ENCODE measurements at places on chromosomes 6 and 20. TPM values are rescaled to one million over a fixed set of nuclear protein-coding genes. Genes with fewer than 3 reads are reported as not detected.

DNA sequence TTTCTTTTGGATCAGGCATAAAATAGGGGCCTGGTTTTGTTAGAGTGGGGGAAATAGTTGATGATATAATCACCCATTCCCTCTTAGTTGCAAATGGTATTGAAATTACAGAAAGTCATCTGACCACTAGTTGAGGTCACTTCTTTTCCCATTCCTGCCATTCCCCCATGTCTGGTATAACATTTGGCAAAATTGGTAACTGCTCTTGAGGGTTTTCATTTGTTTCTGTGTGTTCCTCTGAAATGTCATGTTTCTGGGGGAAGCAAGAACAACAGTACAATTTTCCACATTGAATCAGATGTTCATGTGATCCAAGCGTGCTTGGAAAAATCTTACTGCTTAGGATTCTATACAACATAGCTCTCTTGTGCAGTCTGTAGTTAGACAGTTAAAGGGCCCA, 7.3 kb downstream of the AIG1 start:
- DNase-seq: no peak
- no peak overlapping the region for H3K4me3 ChIP-seq
- H3K36me3 ChIP-seq: no peaks in the 10 kb centered on the region
- no peak overlapping the region for H3K27ac ChIP-seq
- no peaks in the 10 kb centered on the region for H3K27me3 ChIP-seq

GRCh38 chr20:4896971-4897497, 104.3 kb downstream of the SLC23A2 start:
- no peaks in the 10 kb centered on the region for H3K27me3 ChIP-seq
- DNase-seq: no peak
- no peaks in the 10 kb centered on the region for H3K36me3 ChIP-seq

GRCh38 chr6:154751011-154751800, 18.0 kb downstream of the SCAF8 start:
- no peak overlapping the region for H3K27ac ChIP-seq
- H3K27me3 ChIP-seq: no peaks in the 10 kb centered on the region
- H3K36me3 ChIP-seq: no peaks in the 10 kb centered on the region
- no peak for DNase-seq
- H3K4me3 ChIP-seq: no peak overlapping the region
- peaks cover 48% of the 10 kb centered on the region for H3K4me1 ChIP-seq

DNA sequence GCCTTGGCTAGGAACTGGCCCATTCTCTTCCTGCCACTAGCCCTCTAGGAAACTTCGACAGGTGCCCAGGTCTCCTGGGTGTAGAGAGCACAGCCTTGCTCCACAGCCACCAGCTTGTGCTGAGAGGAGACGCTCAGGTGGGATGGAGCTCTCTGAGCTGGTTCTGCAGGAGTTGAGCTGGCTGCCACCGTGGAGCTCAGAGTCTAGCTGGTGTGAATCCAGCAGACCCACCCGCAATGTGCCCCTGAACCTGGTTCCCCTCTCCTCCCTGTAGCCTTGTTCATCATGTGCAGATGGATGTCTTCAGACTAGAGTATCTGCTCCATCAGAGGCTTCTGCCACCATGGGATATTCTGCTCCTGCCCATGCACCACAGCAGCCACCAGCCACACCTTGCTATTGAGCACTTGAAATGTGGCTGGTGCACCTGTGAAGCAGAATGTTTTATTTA, 222.5 kb downstream of the SYNDIG1 start:
- H3K4me1 ChIP-seq: no peaks in the 10 kb centered on the region
- no peak overlapping the region for H3K27ac ChIP-seq
- DNase-seq: no peak
- no peaks in the 10 kb centered on the region for H3K36me3 ChIP-seq

DNA sequence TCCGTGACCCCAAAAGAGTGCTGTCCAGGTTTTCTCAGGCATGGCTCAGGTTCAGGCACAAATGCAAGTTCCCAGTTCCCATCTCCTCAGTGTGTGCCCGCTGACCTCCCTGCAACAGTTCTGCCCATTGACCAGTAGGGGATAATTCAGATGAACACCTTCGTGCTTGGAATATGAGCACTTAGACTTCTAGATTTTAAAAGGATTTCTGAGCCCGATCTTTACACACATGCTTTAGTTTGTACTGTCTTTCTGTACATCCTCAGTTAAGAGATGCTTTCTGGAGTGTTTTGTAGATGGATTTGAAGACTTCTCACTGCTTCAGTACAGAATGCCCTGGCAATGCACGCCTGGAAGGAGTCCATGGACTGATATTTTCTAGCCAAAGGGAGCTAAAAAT, 239.6 kb upstream of the PLCB4 start:
- H3K27ac ChIP-seq: no peak overlapping the region
- no peak overlapping the region for H3K4me3 ChIP-seq
- H3K27me3 ChIP-seq: no peaks in the 10 kb centered on the region

DNA sequence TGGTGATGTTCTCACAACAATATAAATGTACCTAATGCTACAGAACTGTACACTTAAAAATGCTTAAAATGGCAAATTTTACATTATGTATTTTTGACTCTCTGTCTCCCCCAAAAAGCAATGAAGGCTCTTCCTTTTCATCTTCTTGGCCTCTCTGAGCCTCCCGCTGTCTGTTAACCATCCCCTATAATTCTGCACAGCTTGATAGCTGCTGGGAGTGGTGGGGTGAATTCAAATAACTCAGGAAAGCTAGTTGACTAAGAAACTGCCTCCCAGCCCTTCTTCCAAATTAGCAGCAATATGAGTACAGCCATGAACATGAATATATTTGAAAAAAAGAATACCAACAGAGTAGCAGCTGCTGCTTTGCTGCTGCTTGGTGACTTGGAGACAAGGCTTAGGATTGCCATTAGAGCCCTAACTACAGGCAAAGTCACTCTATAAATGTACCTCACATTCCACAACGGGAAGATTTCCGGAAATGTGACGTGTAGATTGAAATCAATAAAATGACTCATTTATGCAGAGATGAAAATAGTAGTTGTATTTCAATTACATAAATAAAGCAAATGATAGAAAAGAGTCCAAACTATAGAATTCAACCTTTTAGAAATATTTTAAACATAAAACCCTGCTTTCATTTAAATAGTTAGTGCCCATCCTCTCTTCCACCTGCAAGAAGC, 200.1 kb upstream of the HEY2 start:
- H3K36me3 ChIP-seq: no peaks in the 10 kb centered on the region
- no peak overlapping the region for H3K4me3 ChIP-seq
- no peak for DNase-seq
- no peaks in the 10 kb centered on the region for H3K4me1 ChIP-seq
- H3K27ac ChIP-seq: no peak overlapping the region

DNA sequence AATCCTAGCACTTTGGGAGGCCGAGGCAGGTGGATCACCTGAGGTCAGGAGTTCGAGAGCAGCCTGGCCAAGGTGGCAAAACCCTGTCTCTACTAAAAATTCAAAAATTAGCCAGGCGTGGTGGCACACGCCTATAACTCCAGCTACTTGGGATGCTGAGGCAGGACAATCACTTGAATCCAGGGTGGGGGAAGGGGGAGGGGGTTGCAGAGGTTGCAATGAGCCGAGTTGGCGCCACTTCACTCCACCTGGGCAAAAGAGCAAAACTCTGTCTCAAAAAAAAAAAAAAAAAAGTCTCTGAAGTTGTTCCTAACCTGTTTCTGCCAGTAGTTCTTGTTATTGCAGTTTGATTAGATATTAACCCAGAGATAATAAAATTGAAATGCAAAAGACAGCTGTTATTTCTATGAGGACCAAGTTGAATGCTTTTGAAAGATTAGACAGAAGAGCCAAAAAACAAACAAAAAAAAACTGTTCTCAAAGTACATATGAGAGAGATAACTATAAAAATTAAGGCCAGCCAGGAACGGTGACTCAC, 22.6 kb downstream of the PIGU start:
- no peak for DNase-seq
- H3K4me3 ChIP-seq: no peak overlapping the region
- no peaks in the 10 kb centered on the region for H3K4me1 ChIP-seq
- H3K27me3 ChIP-seq: no peaks in the 10 kb centered on the region
- no peak overlapping the region for H3K27ac ChIP-seq

DNA sequence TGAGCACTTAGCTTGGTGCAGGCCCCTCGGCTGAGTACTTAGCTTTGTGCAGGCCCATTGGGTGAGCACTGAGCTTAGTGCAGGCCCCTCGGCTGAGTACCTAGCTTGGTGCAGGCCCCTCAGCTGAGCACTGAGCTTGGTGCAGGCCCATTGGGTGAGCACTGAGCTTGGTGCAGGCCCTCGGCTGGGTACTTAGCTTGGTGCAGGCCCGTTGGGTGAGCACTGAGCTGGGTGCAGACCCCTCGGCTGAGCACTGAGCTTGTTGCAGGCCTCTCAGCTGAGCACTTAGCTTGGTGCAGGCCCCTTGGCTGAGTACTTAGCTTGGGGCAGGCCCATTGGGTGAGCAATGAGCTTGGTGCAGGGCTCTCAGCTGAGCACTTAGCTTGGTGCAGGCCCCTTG, 387.1 kb downstream of the THBS2 start:
- DNase-seq: no peak
- no peak overlapping the region for H3K4me3 ChIP-seq
- no peak overlapping the region for H3K27ac ChIP-seq
- peaks cover 10% of the 10 kb centered on the region for H3K4me1 ChIP-seq
- H3K36me3 ChIP-seq: no peaks in the 10 kb centered on the region

DNA sequence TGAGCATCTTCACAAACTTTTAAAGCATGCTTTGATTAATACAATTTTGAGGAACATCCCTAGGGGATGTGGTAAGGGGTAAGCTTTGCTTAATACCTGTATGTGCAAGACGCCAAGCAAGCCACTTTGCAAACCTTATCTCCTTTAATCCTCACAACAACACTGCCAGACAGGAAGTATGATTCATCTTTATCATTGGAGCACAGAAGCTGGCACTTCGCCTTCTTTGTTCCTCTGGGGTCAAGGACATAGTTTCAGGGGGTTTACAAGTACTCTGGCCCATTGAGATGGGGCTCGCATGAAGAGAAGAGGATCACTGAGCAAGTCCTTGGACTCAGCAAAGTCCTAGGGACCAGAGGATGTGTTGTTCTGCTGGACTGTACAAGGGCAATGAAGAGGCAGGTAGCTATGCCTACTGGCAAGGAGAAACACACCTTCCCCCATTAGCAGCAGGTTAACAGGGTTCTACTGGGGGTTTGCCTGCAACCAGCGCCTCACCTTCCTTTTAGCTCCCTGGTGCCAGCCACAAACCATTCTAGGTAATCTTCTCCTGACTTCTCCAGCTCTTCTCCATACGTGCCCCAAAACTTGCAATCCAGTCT, 8.8 kb downstream of the TMEM244 start:
- H3K4me1 ChIP-seq: no peaks in the 10 kb centered on the region
- no peak overlapping the region for H3K4me3 ChIP-seq
- no peak for DNase-seq
- no peak overlapping the region for H3K27ac ChIP-seq

- H3K27me3 ChIP-seq: peaks cover 3% of the 10 kb centered on the region
- no peaks in the 10 kb centered on the region for H3K4me1 ChIP-seq
- DNase-seq: no peak
- H3K4me3 ChIP-seq: no peak overlapping the region
These were observed 350.9 kb downstream of the SMOC2 start for GRCh38 chr6:168791917-168792316.

DNA sequence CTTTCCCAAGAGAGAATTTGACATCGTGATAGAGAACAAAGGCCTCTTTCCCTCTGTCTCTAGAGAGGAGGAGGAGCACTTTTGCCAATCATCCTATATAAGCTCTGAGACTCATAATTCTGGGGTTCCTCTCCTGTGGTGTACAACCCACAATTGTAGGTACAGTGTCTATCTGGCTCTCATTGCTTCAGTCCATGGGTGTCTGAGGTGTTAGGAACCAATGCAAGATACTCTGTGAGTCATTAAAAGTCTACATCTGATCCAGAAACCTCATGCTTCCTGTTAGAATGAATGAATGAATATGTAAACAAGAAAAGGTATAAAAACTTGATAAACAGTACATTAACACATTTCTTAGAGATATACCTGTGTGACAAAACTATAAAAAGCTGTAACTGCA, 356.7 kb downstream of the QKI start:
- no peak overlapping the region for H3K4me3 ChIP-seq
- H3K27me3 ChIP-seq: no peaks in the 10 kb centered on the region
- no peaks in the 10 kb centered on the region for H3K36me3 ChIP-seq
- no peak overlapping the region for H3K27ac ChIP-seq

- H3K27me3 ChIP-seq: no peaks in the 10 kb centered on the region
- H3K36me3 ChIP-seq: no peaks in the 10 kb centered on the region
- no peak for DNase-seq
- H3K27ac ChIP-seq: no peak overlapping the region
- H3K4me3 ChIP-seq: no peak overlapping the region
- H3K4me1 ChIP-seq: peaks cover 7% of the 10 kb centered on the region
These were observed 12.4 kb downstream of the LAMA4 start for GRCh38 chr6:112241820-112242429.

- no peaks in the 10 kb centered on the region for H3K36me3 ChIP-seq
- H3K27me3 ChIP-seq: peaks cover 26% of the 10 kb centered on the region
- H3K27ac ChIP-seq: no peak overlapping the region
- no peak for DNase-seq
These were observed 23.7 kb downstream of the POM121L2 start for GRCh38 chr6:27288136-27289044.

- no peak overlapping the region for H3K27ac ChIP-seq
- H3K4me1 ChIP-seq: no peaks in the 10 kb centered on the region
- DNase-seq: no peak
These were observed 798 bp upstream of the SNAP91 start for GRCh38 chr6:83709748-83710050.

DNA sequence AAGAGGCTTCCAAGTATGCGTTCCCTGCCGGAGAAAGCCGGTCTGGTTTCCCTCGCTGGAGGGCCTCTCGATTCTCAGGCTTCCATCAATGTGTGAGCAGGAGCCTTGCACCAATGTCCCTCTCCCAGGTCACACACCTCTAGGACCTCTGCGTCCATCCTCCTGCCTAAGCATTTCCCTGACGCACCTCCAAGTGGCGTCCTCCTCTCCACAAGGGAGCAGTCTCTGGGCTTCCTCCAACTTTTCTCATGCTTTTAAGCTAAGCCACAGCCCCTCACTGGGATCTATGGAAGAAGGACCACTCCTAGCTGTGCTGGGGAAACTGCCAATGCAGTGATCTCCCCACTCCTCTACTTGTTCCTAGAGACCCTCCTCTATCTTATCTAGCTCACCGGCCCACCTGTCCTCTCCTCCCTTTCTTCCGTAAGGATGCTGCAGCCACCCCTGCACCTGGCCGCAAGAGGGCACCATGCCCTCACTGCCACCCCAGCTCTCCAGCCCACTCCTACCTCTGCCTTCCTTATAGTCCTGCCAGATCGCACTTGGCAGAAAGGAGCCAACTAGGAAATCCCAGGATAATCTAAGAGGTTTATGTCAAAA, 258.7 kb downstream of the LRFN2 start:
- no peak for DNase-seq
- no peak overlapping the region for H3K27ac ChIP-seq
- H3K27me3 ChIP-seq: no peaks in the 10 kb centered on the region
- H3K4me1 ChIP-seq: peaks cover 9% of the 10 kb centered on the region
- no peak overlapping the region for H3K4me3 ChIP-seq
- no peaks in the 10 kb centered on the region for H3K36me3 ChIP-seq

GRCh38 chr20:45890077-45890984, 677 bp downstream of the NEURL2 start:
- DNase-seq: peak; percentile 90
- peak overlapping the region; percentile 91 for H3K4me3 ChIP-seq
- peak overlapping the region; percentile 92 for H3K27ac ChIP-seq
- no peaks in the 10 kb centered on the region for H3K27me3 ChIP-seq
- no peaks in the 10 kb centered on the region for H3K36me3 ChIP-seq

Gene MYO6
- 3.5 TPM for total RNA-seq

Gene CTAGE9
- total RNA-seq: not detected

Gene ASIP
- total RNA-seq: not detected

Gene HUS1B
- total RNA-seq: not detected

Gene BTNL2
- total RNA-seq: not detected

Gene OVOL2
- total RNA-seq: not detected

Gene OOEP
- total RNA-seq: not detected

Gene GTSF1L
- not detected for total RNA-seq

Gene TCF15
- 6.5 TPM for total RNA-seq
